ENCODE measurements at places on chromosomes 2 and 18.

DNA sequence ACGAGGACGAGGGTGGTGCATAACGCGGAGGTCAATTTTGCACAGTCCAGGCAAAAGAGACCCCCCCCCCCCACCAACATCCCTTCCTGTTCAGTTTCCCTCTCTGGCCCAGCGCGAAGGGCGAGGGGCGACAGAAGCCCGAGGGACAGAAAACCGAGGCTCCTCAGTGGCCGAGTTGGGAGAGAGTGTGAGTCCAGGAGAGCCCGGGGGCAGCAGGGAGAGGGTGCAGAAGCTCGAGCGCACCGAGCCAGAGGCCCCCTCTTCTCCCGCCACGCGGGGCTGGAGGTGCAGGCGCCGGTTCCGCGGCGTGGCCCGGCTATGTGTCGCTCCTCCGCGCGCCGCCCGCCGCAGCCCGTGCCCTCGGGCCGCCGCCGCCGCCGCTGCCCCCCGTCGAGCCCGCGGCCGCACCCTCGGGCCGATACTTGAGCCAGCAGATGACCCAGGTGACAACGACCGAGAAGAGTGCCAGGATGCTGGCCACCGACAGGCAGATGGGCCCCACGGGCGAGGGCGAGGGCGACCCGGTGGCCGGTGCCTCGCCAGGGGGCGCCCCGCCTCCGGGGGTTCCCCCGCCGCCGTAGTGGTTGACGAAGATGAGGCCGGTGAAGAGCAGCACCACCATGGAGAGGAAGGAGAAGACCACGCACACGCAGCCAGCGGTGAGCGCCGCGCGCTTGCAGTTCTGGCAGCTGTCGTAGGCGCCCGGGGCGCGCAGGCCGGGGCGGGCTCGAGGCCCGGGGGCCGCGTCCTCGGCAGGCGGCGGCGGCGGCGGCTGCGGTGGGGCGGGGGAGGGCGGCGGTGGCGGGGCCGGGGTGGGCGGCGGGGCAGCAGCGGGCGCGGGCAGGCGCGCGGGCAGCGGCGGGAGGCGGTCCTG lies 20.2 kb upstream of the PAX3 start:
- DNase-seq: no peak

- DNase-seq: no peak
These were observed 63.4 kb downstream of the INPP4A start for GRCh38 chr2:98507891-98508708.

- no peak for DNase-seq
These were observed 94.4 kb downstream of the DYSF start for GRCh38 chr2:71547616-71548285.

DNA sequence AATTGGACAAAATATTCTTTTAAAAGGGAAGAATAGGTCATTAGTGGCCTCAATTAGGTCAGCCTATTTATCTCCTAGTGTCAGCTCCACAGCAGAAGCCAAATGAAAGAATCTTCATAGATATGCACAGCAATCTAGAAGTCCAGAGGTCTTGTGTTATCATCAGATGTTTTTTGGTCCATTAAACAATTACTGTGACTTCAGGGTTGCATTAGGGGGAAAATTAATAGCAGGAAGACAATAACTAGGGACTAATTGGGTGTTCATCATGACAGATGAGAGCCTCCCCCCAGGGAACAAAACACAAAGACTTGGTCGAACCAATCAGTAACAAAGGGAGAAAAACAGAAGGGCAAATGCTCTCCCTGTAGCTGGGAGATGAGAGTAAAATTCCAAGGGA lies 264.7 kb downstream of the PTH2R start:
- DNase-seq: no peak

DNA sequence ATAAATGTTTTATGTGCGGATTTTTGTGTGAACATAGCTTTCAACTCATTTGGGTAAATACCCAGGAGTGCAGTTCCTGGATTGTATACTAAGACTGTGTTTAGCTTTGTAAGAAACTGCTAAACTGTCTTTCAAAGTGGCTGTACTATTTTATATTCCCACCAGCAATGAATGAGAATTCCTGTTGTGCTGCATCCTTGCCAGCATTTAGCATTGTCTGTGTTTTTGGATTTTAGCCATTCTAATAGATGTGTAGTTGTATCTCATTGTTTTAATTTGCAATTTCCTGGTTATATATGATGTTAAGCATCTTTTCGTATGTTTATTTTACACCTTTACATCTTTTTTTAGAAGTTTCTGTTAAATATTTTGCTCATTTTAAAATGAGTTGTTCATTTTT lies 24.2 kb downstream of the VRK2 start:
- no peak for DNase-seq

DNA sequence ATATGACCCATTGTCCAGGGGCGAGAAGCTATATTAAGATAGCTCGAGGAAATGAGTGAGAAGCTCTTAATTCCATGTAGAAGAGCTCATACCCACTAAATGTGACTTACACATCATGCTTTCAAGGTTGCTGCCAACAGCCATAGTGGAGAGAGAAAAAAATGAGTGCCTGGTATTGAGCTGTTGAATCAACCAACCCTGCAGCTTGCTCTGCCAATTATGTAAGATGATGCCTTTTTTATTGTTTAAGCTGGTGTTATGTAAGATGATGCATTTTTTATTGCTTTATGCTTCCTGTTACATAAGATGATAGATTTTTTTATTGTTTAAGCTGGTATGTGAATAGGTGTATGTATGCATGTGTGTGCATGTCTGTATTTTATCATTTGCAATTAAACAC lies 228.2 kb downstream of the CCDC178 start:
- no peak for DNase-seq

DNA sequence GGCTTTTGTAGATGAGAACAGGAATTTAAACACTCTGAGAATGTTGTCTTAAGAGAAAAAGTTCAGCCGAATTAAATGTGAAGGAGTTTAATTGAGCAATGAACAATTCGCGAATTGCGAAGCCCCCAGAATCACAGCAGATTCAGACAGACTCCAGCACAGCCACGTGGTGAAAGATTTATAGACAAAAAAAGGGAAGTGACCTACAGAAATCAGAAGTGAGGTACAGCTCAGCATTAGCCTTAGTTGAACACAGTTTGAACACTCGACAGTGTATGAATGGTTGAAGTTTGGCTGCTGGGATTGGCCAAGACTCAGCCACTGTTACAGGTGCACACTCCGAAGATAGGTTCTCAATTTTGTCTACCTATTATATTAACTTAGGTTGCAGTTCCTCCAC lies 264.0 kb upstream of the CHST9 start:
- DNase-seq: no peak

DNA sequence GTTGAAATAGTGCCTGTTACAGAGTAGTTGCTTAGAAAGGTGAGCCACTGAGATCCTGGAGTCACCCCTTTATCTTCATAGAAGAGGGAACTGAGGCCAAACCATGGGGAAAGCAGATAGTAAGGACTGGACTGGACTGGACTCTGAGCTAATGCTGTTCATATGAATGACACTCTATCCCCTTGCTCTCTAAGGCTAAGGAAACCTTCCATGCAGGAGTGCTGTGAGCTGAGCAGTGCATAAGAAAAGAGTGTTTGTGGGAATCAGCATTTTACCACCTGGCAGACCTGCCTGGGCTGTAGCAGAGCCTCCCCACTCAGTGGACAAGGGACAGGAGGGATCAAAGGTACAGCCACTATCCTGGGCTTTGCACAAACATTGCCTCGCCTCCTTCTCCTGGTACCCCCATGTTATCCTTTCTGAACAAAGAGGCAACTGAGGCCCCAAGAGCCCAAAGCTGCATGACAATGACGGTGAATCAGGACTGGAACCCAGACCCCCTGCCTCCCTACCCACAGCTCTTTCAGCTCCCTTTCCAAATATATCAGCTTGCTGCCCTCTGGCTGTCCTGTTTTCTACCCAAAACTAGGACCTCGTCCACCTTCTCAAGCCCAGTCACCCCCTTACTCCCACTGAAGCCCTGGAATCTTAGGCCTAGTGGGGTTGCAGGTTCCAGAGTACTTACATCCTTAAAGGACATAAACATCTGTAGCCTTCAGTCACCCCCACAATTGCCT lies 227.9 kb downstream of the ZBTB7C start:
- no peak for DNase-seq

DNA sequence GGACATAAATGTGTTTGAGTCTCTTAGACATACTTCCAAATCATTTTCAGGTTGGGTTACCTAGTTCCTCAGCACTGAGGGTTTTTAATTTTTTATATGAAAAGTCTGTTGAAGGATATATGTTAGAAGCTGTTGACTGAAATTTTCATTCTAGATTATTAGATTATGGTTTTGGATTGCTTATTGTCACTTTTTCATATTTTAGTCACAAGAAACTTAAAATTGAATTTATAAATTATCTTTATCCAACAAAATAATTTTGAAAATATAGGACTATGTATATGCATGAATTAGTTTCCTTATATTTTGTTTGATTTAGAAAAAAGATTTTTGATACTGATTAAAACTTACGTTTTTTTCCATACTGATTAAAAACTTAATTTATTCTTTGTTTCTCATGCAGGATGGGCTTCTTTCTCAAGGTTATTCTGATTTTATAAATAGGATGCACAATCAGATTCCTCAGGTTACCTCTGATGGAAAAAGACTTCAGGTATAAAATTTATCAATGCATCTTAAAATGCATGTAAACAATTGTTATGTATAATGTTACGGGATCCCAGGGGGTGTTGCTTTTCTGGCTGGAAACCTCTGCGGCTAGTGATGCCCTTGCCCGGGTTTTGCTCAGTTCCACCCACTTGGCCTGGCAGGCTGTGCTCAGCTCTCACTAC lies 26.2 kb downstream of the DDX1 start:
- DNase-seq: no peak

GRCh38 chr18:63005306-63005705 lies 290.0 kb downstream of the PHLPP1 start:
- no peak for DNase-seq

DNA sequence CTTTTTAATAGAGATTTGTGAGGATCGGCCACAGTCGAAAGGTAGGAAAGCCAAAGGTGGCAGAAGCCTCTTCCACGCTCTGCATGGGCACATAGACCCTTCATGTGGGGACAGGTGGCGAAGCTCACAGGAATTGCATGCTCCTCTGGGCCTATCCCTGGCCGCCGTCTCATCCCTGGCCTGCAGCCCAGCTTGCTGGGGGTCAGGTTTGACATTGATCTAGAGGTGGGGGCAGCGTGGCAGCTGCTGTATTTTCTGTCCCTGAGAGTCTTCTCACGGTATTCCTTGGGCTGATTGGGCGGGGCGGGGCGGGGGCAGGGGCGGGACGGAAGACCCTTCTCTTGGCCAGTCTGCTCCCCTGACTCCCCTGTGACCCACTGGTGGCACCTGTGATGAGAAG lies 48.9 kb downstream of the STK25 start:
- DNase-seq: no peak

DNA sequence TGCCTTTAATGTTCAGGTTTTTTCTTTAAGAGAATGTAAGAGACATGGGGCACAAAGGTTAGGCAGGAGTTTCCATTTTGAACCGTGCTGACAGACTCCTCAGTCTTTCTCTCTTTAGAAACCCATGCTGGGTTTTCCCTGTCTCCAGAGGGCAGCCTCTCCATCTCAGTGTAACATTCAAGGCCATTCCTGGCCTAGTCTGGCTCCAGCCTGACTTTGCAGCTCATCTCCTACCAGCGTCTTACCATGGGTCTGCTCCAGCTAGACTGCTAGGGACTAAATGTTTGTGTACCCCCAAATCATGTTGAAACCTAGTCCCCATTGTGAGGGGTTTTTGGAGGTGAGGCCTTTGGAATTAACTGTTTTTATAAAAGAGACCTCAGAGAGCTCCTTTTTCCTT lies 9.8 kb upstream of the CLIP4 start:
- no peak for DNase-seq

- DNase-seq: no peak
These were observed 48.5 kb upstream of the CCDC195 start for GRCh38 chr2:224764565-224765236.

DNA sequence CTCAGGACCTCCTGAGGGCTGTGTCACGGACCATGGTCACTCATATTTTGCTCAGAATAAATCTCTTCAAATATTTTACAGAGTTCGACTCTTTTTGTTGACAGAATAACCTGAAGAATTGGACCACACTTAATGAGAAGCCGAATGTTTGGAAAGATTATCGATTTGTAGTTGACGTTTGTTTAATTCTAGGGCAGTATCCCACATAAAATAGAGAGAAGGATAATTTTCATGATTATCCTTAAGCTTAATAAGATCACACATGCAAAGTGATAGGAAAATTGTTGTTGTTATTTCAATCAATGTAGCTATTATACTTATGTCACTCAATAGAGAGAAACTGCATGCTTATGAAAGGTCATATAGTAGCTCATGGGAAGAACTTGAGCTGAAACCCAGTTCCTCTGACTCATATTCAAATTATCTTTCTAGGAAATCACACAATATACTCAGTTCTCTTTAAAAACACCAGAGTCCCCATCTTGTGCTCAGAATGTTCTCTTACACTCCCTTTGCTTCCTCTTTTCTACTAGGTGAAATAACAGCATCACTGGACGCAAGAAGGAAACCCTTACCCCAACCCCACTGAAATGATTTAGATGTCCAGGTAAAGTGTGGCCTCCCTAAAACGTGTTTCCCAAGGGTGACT lies 982.1 kb downstream of the TSN start:
- DNase-seq: no peak

DNA sequence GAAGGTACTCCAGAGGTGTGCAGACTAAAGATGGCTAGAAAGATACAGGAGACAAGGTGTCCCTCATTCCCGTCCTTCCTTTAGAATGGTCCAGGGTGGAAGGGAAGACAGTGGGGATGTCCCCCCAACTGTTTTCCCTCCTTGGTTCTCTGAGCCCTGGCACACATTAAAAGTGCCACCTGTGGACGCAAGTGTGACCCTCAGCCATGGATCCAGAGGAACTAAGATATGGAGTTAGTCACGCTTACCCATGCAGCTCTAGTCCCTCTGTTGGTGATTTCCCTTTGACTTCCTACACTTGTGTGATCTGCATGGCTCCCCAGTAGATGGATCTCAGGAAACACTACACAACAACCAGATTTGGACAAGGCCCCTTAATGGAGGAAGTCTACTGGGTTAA lies 113.1 kb upstream of the SRD5A2 start:
- no peak for DNase-seq

GRCh38 chr2:158312981-158313380 lies 143.6 kb downstream of the CCDC148 start:
- DNase-seq: no peak
